ENCODE measurements at places on chromosomes 2 and 18.
A peak's percentile ranks its signal among the peaks of the same experiment; 100 is the strongest.

DNA sequence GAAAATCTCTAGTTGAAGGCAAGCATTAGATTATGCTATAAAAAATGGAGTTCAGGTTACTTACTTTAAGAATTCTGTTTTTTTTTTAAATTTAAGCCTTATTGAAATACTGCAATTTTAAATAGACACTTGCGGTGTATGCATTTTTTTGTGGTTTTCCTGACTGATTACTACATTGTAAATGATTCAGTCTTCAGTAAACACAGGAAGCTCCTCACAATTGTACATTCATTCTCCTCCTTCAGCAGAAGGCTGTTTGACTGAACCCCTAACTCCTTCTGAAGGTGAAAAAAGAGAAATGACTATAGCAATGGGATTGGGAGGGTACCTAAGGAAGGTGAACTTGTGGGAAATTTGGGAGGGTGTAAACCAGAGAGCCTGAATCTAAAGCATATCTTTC lies 136.1 kb downstream of the GCA start:
- DNase-seq: no peak

- DNase-seq: no peak
Observed at GRCh38 chr2:120526047-120526562, 180.2 kb downstream of the INHBB start.

- DNase-seq: peak; percentile 30
Observed at GRCh38 chr2:127219171-127220070, 678 bp downstream of the CYP27C1 start.

DNA sequence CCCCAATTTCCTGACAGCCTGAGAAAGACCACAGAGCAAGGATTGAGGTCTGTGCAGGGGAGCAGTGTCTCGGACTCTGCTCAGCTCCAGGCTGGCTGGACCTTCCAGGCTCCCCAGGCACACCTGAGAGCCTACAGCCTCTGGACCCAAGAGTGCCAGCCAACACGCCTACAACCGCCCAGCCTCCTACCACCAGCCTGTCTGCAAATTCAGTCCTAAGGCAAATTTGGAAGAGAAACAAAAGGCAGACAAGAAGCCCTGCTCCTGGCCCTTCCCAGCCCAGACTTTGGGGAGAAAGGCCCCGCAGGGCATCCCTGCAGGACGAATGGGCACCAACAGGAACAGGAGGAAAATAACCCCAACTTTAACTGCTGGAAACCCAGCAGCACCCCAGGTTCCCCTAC lies 1.9 kb downstream of the HS6ST1 start:
- no peak for DNase-seq

GRCh38 chr2:10169053-10169578 lies 46.6 kb downstream of the RRM2 start:
- DNase-seq: no peak

- DNase-seq: no peak
Observed at GRCh38 chr2:26607698-26608097, 33.5 kb downstream of the CIB4 start.

- no peak for DNase-seq
Observed at GRCh38 chr2:102789349-102790090, 27.7 kb downstream of the TMEM182 start.
